DMS79 (cell line): ENCODE measurements at places on chromosomes 1 and 21.

- DNase-seq, result peak; percentile 92
Observed at GRCh38 chr1:41394959-41395956, 34.0 kb downstream of the FOXO6 start.

DNA sequence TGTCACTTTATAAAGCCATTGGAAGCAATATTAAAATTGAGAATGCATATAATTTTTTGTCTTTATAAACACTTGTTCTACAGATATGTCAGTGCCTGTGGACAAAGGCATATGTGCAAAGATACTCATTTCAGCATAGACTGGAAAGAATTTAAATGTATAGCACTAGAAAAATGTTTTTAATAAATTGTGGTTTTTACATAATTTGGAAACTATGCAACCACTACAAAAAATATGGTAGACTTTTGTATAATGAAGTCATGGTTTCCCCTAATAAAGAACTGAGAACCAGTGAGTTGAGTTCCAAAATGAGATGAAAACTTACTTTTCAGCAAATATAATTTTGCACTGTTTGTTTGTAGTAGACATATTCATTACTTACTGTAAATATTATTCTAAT, 48.5 kb downstream of the BRINP3 start:
- DNase-seq, result no peak

DNA sequence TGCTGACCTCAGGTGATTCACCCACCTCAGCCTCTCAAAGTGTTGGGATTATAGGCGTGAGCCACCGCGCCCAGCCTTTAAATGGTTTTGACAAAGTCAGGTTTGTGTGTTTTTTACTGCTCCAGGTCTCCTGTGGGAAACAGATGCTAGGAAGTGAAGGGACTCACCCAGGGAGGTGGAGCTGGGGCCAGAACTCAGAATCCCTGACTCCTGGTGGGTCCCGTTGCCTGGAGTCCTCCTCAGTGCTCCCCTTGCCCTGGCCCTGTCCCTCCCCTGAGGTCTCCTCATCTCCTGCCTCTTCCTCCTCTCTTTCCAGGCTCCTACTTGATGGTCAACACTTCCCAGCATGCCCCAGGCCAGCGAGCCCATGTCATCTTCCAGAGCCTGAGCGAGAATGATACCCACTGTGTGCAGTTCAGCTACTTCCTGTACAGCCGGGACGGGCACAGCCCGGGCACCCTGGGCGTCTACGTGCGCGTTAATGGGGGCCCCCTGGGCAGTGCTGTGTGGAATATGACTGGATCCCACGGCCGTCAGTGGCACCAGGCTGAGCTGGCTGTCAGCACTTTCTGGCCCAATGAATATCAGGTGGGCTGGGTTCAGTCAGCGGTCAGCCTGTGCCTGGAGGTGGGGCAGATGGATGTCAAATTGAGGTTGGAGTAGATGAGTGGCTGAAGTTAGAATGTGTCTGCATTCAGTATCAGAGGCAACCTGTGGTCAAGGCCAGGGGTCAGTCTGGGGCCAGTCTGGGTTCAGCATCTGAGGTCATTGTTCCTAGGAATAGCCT, 22.1 kb downstream of the PTPRU start:
- DNase-seq, result no peak

DNA sequence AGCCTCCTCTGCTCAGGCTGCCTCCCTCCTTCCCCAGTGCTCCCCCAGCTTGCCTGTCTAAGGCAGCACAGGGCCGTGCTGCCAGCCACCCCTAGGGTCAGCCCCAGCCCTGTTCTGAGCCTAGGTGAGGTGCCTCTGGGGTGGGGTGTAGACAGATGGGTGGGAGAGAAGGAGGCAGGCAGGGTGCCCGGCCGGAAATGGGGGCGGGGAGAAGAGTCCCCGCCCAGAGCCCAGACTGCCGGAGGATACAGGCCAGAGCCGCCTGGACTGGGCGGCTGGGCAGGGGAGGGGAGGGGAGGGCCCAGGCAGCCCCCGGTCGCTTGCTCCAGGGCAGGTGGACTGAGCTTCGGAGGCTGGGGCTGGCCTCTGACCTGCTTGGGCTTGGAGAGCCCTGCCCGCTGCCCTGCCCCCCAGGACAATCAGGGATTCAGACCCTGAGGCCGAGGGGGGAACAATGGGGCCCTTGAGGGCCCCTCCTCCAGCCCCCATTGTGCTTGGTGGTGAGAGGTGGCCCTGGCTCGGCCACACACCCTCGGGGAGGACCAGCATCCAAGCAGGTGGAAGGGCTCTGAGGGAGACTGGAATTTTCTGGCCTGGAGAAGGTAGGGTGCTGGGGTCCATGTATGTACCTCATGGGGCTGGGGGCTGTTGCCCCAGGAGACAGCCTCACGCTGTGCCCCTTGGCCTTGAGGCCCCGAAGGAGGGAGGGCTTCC, at the start of gene GJC2:
GJC2 (plus strand) TSS at position 525 of the 714 bp plus-strand sequence. CDS start 7,829 bp downstream, outside the sequence.
- no peak for DNase-seq

DNA sequence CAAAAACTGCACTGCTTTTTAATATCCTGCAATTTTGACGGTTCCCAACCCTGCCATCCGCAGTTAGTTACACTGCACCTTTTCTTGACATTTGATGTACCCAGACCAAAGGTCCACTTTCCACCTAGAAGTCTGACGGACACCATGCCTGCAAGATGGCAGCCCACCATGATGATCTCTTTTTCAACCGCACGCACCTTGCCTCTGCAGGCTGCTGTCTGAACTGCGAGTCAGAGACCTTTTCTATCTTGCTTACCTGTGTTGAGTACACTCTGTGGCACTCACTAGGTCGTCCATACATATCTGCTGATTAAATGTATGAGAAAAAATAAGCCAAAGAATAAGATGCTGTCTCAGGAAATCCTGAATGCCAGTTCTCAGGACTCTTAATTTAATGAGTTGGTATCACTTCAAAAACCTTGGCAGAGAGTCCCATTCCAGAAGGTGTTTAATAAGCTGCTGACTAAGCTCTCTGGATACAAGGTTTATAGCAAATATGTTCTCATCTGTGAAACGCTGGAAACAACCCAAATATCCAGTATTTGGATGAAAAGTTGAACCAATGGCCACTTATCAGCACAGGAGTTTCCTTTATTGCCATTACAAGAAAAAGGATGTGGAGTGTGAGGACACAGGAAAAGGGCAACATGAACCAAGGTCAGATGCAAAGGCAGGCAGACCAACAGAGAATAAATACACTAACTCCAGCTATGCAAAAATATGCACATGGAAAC, 37.9 kb downstream of the GNG12 start:
- DNase-seq, result no peak
